ENCODE measurements at places on chromosomes 1 and 21.

- DNase-seq: peak; percentile 23
Measured at GRCh38 chr1:119133987-119134386, 6.5 kb downstream of the WARS2 start.

GRCh38 chr1:234463749-234464148 lies 15.2 kb downstream of the TARBP1 start:
- no peak for DNase-seq

GRCh38 chr1:151611288-151611790 lies 511 bp upstream of the SNX27 start:
- DNase-seq: no peak

- DNase-seq: no peak
Measured at GRCh38 chr1:9785406-9785805, 38.4 kb downstream of the CLSTN1 start.

GRCh38 chr1:245317217-245317616 lies 162.4 kb downstream of the KIF26B start:
- DNase-seq: no peak

GRCh38 chr1:15762546-15762945 lies 4.0 kb downstream of the FBLIM1 start:
- DNase-seq: no peak

- no peak for DNase-seq
Measured at GRCh38 chr1:99768524-99769245, 2.2 kb upstream of the FRRS1 start.

- DNase-seq: no peak
Measured at GRCh38 chr1:217089361-217090014, 366.3 kb upstream of the ESRRG start.

DNA sequence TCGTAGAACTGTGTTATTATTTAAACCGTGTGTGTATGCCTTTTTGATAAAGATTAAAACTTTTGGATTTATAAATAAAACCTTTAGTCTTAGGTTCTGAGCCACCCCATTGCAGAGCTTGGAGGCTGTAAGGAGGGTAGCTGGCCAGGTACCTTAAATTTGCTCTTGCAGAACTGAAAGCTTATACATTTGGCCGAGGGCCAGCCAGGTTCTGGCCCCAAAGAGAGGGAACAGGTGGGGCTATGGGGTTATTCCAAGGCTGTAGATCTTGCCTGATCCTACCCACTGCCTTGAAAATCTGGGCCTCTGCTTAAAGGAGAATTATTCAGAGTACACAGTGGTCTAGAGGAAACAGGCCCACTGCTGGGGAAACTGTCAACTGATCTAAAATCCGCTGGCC lies 59.6 kb downstream of the CAMK2N1 start:
- DNase-seq: no peak

DNA sequence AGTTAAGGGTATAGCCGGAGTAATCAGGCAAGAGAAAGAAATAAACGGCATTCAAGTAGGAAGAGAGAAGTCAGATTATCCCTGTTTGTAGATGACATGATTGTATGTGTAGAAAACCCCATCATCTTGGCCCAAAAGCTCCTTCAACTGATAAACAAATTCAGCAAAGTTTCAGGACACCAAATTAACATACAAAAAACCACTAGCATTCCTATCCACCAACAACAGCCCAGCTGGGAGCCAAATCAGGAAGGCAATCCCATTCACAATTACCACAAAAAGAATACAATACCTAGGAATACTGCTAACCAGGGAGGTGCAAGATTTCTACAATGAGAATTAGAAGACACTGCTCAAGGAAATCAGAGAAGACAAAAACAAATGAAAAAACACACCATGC lies 45.3 kb downstream of the MAST2 start:
- no peak for DNase-seq

- DNase-seq: no peak
Measured at GRCh38 chr1:67313934-67314671, 6.4 kb downstream of the IL12RB2 start.

- no peak for DNase-seq
Measured at GRCh38 chr1:160236806-160237205, 25.5 kb downstream of the DCAF8 start.

Measured in SW 1271 (cell line).